ENCODE measurements at places on chromosomes 2 and 18.
A peak's percentile ranks its signal among the peaks of the same experiment; 100 is the strongest.

- no peaks in the 10 kb centered on the region for H3K27me3 ChIP-seq
- DNase-seq = peak; percentile 81
- H3K27ac ChIP-seq = peak overlapping the region; percentile 87
- H3K36me3 ChIP-seq = no peaks in the 10 kb centered on the region
- peak overlapping the region; percentile 51 for H3K4me3 ChIP-seq
- H3K4me1 ChIP-seq = peaks cover 30% of the 10 kb centered on the region
Observed at GRCh38 chr18:79507076-79507545, 111.4 kb downstream of the NFATC1 start.

GRCh38 chr2:17793296-17793695 lies 23.0 kb upstream of the MSGN1 start:
- peaks cover 4% of the 10 kb centered on the region for H3K27me3 ChIP-seq
- no peak overlapping the region for H3K4me3 ChIP-seq
- DNase-seq = no peak
- peaks cover 10% of the 10 kb centered on the region for H3K4me1 ChIP-seq
- H3K27ac ChIP-seq = no peak overlapping the region
- no peaks in the 10 kb centered on the region for H3K36me3 ChIP-seq

- H3K27ac ChIP-seq = no peak overlapping the region
- no peak for DNase-seq
- no peak overlapping the region for H3K4me3 ChIP-seq
- H3K4me1 ChIP-seq = no peaks in the 10 kb centered on the region
Observed at GRCh38 chr2:204279819-204280218, 265.5 kb upstream of the PARD3B start.

DNA sequence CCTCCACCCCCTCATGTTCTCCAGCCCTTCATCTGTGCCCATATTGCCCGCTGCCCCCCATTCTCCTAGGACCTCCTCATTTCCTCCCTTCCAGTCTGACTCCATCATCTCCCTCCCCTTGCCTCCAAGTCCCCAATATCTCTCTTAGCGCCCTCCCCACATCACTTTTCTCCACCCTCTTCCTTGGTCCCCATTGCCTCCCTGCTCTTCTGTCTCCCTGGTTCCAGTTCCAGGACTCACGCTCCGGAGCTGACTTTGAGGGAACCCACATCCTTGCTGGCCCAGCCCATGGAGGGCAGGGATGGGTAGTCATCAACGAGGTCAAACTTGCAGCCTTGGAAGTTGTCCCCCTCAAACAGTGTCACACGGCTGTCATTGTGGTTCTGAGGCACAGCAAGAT lies 2.6 kb downstream of the CRYBA2 start:
- H3K4me1 ChIP-seq = peaks cover 23% of the 10 kb centered on the region
- H3K27ac ChIP-seq = no peak overlapping the region
- no peaks in the 10 kb centered on the region for H3K36me3 ChIP-seq
- peaks cover 38% of the 10 kb centered on the region for H3K27me3 ChIP-seq

Measured in stomach (tissue), 19 donors.